ENCODE measurements at places on chromosomes 7 and 10. TPM values are rescaled to one million over a fixed set of nuclear protein-coding genes. Genes with fewer than 3 reads are reported as not detected.

GTPBP4 gene
- 44.4 TPM for total RNA-seq

MINDY4 gene
- total RNA-seq, result 1.8 TPM

PLAU gene
- 0.42 TPM for total RNA-seq

EN2 gene
- total RNA-seq, result not detected

SP8 gene
- total RNA-seq, result not detected

POR gene
- total RNA-seq, result 51.0 TPM

LDB3 gene
- total RNA-seq, result not detected

DNA sequence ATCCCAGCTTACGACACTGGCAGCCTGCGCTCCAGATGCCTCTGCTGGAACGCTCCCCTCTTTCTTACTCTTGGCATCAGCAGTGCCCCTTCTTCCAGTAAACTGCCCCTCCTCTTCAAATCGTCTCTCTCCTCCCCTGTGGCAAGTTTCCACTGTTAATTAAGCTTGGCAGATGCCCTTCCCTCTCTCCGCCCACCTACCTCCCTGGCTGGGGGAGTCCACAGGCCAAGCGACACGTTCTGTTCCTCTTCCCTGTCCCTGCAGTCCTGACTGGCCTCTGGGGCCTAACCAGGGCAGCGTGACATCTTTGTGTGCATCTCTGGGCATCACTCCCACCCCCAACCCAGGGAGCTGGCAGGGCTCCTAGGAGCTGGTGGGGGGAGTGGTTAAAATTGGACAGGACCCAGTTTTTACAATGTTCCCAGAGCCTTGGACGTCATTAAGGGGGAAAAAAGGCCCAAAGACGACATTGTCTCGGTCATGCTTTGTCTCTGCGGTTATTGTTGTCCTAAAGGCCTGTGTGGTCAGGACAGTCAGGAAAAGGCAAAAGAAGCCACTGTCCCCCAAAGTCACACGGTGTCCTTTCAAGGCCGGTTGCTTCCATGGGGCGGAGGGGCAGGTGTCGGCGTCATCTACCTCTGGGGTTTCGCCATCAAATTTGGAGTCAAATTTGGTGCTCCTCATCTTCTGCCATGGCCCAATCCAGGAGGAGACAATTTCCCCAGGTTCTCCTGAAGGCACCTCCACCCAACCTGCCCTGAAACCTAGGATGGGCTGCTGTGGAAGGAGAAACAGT, 54.2 kb downstream of the DLG5 start:
- DNase-seq, result no peak

DNA sequence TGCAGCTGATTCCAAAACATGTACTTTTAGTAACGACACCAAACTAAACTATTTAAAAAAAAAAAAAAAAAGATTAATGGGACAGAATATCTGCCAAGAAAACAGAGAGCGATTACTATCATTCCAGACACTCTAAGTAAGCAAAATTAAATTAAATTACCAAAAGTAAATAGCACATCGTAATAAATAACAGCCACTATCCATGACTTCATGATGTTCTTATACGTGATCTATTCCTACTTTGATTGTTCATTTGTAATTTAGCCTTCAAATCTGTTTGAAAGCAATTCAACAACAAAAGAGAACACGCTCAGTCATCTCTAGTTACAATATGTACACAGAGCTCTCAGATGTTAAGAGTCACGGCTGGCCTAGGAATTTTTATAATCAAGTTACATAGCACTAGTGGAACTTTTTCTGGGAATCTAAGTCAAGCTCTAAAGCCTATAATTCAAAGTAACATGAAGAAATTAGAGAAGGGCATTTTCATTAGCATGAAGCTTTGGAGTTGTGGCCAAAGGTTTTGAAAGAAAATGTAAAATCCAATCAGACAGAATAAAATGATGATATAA, 241.7 kb upstream of the NEBL start:
- no peak for DNase-seq

DNA sequence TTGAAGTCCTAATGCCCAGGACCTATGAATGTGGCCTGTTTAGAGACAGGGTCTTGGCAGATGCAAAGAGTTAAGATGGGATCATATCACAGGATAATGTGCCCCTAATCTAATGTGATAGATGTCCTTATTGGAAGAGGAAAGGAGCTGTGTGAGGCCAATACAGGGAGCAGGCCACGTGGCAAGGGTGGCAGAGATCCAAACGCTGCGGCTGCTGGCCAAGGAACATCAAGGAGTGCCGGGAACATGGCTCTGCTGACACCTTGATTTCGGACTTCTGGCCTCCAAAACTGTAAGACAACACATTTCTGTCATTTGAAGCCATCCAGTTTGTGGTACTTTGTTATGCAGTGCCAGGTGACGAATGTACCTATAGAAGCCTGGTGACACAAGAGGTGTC, 37.7 kb upstream of the EZH2 start:
- no peak for DNase-seq

DNA sequence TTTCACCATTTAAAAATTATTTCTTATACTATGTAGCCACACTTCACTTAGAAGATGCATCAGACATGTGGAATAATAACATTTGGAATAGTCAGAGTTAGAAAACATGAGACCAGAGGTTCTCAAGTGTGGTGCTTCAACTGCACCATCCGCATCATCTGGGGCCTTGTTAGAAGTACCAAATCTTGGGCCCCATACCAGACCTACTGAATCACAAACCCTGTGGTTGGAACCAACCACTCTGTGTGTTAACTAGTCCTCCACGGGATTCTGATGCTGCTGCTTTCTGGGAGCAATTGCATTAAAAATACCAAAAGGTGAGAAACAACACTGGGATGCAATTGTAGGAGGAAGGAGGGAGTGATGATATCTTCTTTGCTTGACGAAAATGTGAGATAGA, 125.2 kb downstream of the GNAT3 start:
- no peak for DNase-seq

DNA sequence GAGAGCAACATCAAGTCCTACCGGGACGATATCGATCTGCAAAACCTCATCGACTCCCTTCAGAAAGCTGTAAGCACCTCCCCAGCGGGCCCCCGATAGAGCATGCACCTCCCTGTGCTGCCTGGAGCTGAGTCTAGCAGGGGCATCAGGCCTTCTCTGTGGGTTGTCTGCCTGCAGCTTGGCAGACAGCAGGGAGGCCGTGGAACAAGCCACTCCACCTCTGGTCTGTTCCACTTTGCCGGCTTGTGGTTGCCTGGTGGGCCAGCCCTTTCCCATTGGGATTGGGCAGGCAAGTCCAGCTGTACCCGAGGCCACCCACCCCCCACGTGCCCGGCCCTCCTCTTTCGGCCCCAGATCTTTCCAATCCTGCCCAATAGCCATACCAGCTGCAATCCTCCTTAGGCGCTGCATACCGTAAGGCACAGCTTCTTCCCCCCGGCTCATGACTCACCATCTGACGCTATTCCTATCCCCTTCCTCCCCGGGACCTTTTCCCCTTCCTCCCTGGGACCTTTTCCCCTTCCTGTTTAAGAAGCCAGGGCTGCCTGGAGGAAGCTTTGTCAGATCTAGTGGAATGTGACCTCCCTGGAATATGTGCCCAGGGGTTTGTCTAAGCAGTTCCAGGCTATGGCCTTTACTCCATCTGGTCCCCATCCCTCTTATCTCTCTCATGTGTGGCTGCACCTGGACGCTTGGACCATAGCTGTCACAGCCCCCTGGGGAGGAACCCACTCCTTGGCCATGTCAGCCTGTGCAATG, 28.1 kb upstream of the SH2D4B start:
- no peak for DNase-seq
